Thoracic aorta endothelial cell (primary cell): ENCODE measurements at places on chromosomes 12 and 14. TPM values are rescaled to one million over a fixed set of nuclear protein-coding genes. Genes with fewer than 3 reads are reported as not detected.

The ALX1 gene
- total RNA-seq: 0.14 and 0.53 TPM in 2 replicates

The TBX5 gene
- total RNA-seq: not detected in 2 replicates

The PZP gene
- 0.93 and 1.7 TPM in 2 replicates for total RNA-seq

The ACOT6 gene
- not detected in 2 replicates for total RNA-seq

The EXOC3L4 gene
- total RNA-seq: not detected in 2 replicates

The CPNE6 gene
- not detected in 2 replicates for total RNA-seq

The KLHL33 gene
- not detected in 2 replicates for total RNA-seq

The GZMB gene
- total RNA-seq: not detected in 2 replicates

The MANSC1 gene
- total RNA-seq: 43.6 and 49.5 TPM in 2 replicates

The OAS2 gene
- total RNA-seq: 9.8 and 10.3 TPM in 2 replicates

The CTSG gene
- not detected in 2 replicates for total RNA-seq

The RPGRIP1 gene
- not detected in 2 replicates for total RNA-seq

The KITLG gene
- total RNA-seq: 26.2 and 48.5 TPM in 2 replicates

The SPX gene
- under 0.01 and 1.3 TPM in 2 replicates for total RNA-seq

The PLXNC1 gene
- total RNA-seq: 0.07 and 0.66 TPM in 2 replicates

The TMEM132D gene
- total RNA-seq: not detected in 2 replicates

The NPAS3 gene
- 0.13 and 0.22 TPM in 2 replicates for total RNA-seq

The RND1 gene
- 0.57 and 1.5 TPM in 2 replicates for total RNA-seq

The SELPLG gene
- 0.22 and 0.27 TPM in 2 replicates for total RNA-seq

The WDHD1 gene
- 23.9 and 31.1 TPM in 2 replicates for total RNA-seq

The PTPN6 gene
- total RNA-seq: 0.36 TPM in 1 of 2 replicates, not detected in the other

The DIO3 gene
- not detected in 2 replicates for total RNA-seq

The EMP1 gene
- total RNA-seq: 174 and 574 TPM in 2 replicates

The MYH7 gene
- total RNA-seq: not detected in 2 replicates

The CISTR gene
- not detected in 2 replicates for total RNA-seq

The JPH4 gene
- total RNA-seq: not detected in 2 replicates

The TAS2R43 gene
- 10.2 TPM in 1 of 2 replicates, not detected in the other for total RNA-seq
